ENCODE measurements at places on chromosomes 6 and 20.

- DNase-seq = no peak
Measured at GRCh38 chr6:24249926-24250325, 107.9 kb downstream of the DCDC2 start.

DNA sequence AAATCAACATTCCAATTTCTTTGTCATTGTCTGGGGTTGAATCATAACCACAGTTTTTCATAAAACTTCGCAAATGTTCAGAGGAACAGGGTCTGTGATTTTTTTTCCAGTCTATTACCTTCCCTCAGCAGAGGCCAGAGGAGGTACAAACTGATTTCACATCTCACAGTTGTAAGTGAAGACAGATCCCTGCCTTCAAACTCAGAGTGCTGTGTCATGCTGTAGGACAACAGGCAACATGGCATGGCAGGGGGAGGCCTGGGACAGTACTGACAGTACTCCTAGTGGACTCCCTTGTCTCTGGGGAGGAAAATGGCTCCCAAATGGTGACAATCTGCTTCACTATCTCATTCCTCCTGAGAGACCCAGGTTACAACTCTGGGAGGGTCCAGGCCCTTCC is 308.6 kb downstream of the CDC5L start:
- DNase-seq = no peak

DNA sequence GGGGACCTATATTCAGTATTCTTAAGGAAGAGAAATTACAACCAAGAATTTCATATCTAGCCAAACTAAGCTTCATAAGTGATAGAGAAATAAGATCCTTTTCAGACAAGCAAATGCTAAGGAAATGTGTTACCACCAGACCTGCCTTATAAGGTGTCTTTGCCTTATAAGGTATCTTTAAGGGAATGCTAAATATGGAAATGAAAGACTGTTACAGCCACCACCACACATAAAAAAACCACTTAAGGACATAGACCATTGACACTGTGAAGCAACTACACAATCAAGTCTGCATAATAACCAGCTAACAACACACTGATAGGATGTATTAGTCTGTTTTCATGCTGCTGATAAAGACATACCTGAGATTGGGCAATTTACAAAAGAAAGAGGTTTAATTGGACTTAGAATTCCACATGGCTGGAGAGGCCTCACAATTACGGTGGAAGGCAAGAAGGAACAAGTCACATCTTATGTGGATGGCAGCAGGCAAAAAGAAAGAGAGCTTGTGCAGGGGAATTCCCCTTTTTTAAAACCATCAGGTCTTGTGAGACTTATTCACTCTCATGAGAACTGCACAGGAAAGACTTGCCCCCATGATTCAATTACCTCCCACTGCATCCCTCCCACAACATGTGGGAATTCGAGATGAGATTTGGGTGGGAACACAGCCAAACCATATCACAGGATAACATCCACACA is 119.2 kb upstream of the LAMA2 start:
- no peak for DNase-seq

GRCh38 chr6:2827142-2827541 is 14.5 kb downstream of the SERPINB1 start:
- no peak for DNase-seq

GRCh38 chr6:160160450-160160849 is 38.8 kb downstream of the SLC22A1 start:
- no peak for DNase-seq
